ENCODE measurements at places on chromosomes 7 and 10. TPM values are rescaled to one million over a fixed set of nuclear protein-coding genes. Genes with fewer than 3 reads are reported as not detected.

DNA sequence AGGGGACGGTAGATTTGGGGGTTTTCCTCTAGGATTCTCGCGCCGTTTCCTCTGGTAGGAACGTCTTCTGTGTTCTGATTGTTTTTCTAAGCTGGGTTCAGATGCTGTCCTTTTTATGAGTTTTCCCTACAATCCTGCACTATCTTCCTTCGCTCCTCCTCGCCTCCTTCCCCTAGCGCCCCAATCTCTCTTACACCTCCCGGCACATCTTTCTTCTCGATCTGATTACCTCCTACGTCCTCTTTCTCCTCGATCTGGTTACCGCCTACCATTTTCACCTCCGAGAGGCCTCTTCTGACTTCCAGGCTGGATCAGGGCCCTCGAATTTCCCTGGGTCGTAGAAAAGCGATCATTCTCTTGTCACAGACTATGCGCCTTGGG is 413 bp downstream of the BUD31 start:
- peaks cover 16% of the 10 kb centered on the region for H3K36me3 ChIP-seq
- H3K4me1 ChIP-seq = peaks cover 37% of the 10 kb centered on the region
- no peaks in the 10 kb centered on the region for H3K27me3 ChIP-seq
- peak overlapping the region; percentile 89 for H3K4me3 ChIP-seq
- peak overlapping the region; percentile 93 for H3K27ac ChIP-seq

DNA sequence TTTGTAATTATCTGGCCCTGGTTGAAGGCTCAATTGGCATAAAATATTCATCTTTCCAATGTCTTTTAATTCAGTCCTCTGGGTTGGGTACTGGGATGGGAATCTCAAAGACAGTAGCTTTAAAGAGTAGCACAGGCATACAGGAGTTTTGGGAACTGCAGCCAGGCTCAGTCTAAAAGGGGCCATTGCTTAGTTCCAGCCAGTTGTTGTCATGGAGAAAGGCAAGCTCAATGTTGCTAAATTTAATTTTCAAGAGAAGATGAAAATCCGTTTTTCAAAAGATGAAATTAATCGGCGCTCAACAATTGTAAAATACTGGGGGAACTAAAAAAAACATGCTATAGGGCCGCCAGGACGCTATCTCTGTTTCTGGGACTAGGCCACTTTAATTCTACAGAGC is 375.1 kb downstream of the PHTF2 start:
- no peak overlapping the region for H3K27ac ChIP-seq
- H3K36me3 ChIP-seq = no peaks in the 10 kb centered on the region
- H3K4me1 ChIP-seq = no peaks in the 10 kb centered on the region

DNA sequence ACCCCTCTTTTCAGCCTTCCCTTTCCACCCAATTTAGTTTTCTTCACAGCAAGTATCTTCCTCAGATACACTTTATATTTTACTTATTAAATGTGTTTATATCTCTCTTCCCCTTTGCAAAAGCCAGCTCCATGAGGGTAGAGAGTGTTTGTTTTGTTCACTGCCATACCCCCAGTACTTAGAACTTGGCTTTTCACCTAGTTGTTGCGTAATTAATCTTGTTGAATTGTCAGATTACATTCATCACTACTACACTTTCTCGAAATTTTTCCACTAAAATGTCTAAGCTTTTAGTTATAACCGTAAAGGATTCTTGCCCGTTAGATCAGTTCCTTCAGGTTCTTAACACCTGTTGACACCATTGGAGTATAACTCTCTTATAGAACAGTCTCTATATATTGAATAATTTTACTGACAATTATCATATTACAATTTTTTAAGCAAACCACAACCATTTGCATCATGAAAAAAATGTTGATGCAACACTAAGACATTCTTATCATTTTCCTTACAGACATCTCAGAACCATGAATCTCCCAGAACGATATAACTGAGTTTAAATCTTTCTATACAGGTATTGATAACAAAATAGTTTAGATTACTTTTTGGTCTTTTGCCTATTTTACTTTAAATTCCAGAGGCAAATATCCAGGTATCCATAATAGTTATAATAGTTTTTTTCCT is 29.9 kb downstream of the VWDE start:
- DNase-seq = no peak
- H3K36me3 ChIP-seq = no peaks in the 10 kb centered on the region
- no peak overlapping the region for H3K27ac ChIP-seq

GRCh38 chr7:2080060-2080387 is 152.7 kb downstream of the MAD1L1 start:
- no peak for DNase-seq
- peaks cover 3% of the 10 kb centered on the region for H3K36me3 ChIP-seq
- no peak overlapping the region for H3K27ac ChIP-seq
- H3K27me3 ChIP-seq = no peaks in the 10 kb centered on the region
- no peak overlapping the region for H3K4me3 ChIP-seq
- no peaks in the 10 kb centered on the region for H3K4me1 ChIP-seq

- H3K27ac ChIP-seq = no peak overlapping the region
- no peaks in the 10 kb centered on the region for H3K36me3 ChIP-seq
- H3K27me3 ChIP-seq = no peaks in the 10 kb centered on the region
- DNase-seq = no peak
Measured at GRCh38 chr7:7769710-7770627, 51.6 kb upstream of the RPA3 start.

DNA sequence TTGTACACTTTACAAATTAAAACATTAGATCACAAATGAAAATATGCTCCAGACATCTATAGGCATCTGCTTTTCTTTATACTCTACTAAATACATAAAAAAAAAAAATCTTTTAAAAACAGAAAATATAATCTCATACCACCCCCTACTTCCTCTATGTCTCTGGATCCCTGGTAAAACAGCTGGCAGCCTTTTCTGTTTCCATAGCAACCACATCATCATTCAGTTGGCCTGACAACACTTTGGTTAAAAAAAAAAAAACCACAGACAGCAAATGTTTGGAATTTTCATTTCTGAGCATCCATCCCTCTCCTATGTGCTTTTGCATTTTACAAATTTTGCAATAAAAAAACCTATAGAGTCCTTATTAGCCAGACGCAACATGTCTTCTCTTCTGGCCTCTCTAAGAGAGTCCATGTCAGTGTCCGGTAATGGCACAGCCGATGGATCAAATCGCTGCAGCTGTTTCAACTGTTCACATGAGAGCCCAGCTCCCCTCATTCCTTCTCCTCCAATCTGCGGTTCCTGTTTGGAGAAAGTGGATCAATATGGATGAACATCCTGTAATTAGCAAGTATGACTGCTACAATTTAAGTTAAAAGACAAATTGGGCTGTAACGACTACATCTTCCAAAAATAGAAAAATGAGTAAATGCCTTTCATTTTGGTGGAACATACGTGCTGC is 105.6 kb downstream of the NSUN6 start:
- H3K36me3 ChIP-seq = no peaks in the 10 kb centered on the region
- no peak overlapping the region for H3K27ac ChIP-seq
- DNase-seq = no peak
- H3K4me3 ChIP-seq = no peak overlapping the region
- no peaks in the 10 kb centered on the region for H3K4me1 ChIP-seq

DNA sequence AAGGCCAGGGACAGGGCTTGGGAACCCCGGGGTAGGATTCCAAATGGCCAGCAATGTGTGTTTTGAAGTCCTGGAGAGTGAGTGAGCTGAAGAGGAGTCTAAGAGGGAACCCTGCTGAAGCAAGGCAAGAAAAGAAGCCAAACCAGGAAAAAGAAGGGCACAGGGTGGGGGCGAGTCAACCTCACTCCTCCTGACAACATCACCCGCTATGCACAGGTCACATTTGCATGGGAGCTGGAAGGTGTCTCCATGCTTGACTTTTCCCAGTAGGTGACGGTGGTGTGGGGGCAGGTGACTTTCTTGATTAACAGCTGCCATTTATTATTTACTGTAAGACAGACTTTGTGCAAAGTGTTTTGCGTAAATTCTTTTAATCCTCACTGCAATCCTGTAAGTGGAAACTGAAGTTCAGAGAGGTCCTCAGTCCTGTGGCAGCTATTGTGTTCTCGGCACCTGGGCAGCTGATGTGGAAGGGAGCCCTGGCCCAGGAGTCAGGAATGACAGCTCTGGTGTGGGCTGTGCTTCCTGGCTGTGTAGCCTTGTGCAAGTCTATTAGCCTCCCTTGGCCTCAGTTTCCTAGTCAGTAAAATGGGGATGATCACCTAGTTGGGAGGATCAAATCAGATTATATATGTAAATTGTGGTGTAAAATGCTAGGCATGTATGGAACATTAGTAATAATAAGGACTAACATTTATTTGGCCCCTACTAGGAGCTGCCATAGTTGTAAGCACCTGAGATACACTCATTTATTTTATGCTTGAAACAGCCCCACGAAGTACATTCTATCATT is 90.9 kb downstream of the SH3PXD2A start:
- H3K4me3 ChIP-seq = peak overlapping the region; percentile 14
- H3K27ac ChIP-seq = peak overlapping the region; percentile 20
- H3K27me3 ChIP-seq = no peaks in the 10 kb centered on the region
- DNase-seq = no peak

- no peak overlapping the region for H3K27ac ChIP-seq
- no peak for DNase-seq
- H3K4me3 ChIP-seq = no peak overlapping the region
- no peaks in the 10 kb centered on the region for H3K27me3 ChIP-seq
Measured at GRCh38 chr7:20229646-20230500, 12.7 kb upstream of the MACC1 start.

DNA sequence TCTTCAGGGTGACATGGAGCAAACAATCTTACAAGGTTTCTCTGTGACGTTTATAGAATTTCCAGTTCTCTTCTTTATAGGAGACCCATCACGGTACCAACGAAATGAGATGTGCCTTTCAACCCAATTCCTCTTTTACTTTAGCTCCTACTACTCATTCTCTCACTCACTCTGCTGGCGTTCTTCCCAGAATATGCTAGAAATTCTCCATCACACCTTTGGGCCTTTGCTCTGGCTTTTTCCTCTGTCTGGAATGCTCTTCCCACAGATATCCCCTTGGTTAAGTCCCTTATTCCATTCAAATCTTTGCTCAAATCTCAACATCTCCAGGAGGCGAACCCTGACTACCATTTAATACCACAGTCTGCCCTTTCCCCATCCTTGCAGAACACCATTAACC is 39.0 kb downstream of the SEMA3C start:
- H3K27me3 ChIP-seq = no peaks in the 10 kb centered on the region
- H3K36me3 ChIP-seq = no peaks in the 10 kb centered on the region
- no peaks in the 10 kb centered on the region for H3K4me1 ChIP-seq
- no peak overlapping the region for H3K4me3 ChIP-seq
- DNase-seq = no peak

- no peaks in the 10 kb centered on the region for H3K4me1 ChIP-seq
- H3K36me3 ChIP-seq = no peaks in the 10 kb centered on the region
- DNase-seq = no peak
- H3K27me3 ChIP-seq = no peaks in the 10 kb centered on the region
Measured at GRCh38 chr10:11813855-11814567, 9.1 kb upstream of the PROSER2 start.

GRCh38 chr7:78562191-78562590 is 763.6 kb downstream of the PHTF2 start:
- H3K4me3 ChIP-seq = no peak overlapping the region
- no peaks in the 10 kb centered on the region for H3K27me3 ChIP-seq
- H3K27ac ChIP-seq = no peak overlapping the region
- no peaks in the 10 kb centered on the region for H3K4me1 ChIP-seq

GRCh38 chr7:3880228-3880987 is 579.4 kb downstream of the SDK1 start:
- H3K36me3 ChIP-seq = no peaks in the 10 kb centered on the region
- H3K4me3 ChIP-seq = no peak overlapping the region
- no peaks in the 10 kb centered on the region for H3K4me1 ChIP-seq
- no peak overlapping the region for H3K27ac ChIP-seq
- no peak for DNase-seq
- no peaks in the 10 kb centered on the region for H3K27me3 ChIP-seq

TUBAL3 gene
- not detected for total RNA-seq

ASB15 gene
- not detected for total RNA-seq

PTF1A gene
- total RNA-seq = not detected

ENTPD1 gene
- total RNA-seq = 22.7 TPM

TAS2R3 gene
- 11.4 TPM for total RNA-seq

EPHB4 gene
- 13.2 TPM for total RNA-seq

C7orf57 gene
- total RNA-seq = not detected

NPFFR1 gene
- total RNA-seq = not detected

COL1A2 gene
- total RNA-seq = 0.32 TPM
